ENCODE measurements at places on chromosomes 11 and 22.

DNA sequence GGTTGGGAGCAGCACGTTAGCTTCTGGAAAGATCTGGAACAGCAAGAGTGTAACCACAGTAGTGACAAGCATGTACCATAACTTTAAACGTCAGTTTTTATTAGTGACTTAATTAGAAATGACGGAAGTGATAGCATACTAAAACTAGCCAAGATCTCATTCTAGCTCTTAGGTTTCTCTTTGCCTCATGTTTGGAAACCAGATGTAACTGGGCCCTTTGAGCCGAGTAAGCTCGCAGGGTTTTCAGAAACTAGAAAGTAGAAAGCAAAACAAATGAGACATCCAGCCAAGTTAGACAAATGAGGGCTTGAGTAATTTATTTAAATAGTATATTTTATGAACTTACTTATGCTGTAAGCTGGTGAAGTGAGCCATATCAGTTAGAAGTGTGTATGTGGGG lies 40.2 kb upstream of the SLC5A12 start:
- no peak for DNase-seq

DNA sequence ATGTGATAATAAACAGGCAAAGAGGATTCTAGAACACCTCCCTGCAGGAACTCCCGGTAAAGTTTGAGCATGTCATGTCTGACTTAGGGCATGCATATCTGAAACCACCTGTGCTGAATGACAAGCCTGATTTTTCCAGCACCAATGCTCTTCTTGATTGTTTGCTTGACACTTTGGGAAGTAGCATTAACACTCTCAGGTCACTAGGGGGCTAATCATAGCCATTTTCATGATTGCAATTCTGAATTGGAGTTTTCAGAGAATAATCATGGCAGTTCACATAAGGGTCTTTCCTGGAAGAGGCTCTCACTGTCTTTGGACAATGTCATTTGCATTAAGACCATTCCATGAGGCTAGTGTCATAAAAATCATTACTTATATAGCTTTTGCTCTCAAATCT lies 234.4 kb upstream of the MTNR1B start:
- DNase-seq, result no peak

- no peak for DNase-seq
Measured at GRCh38 chr11:134033276-134033675, 35.6 kb upstream of the JAM3 start.

GRCh38 chr11:15923183-15923582 lies 433.2 kb downstream of the SOX6 start:
- DNase-seq, result no peak

DNA sequence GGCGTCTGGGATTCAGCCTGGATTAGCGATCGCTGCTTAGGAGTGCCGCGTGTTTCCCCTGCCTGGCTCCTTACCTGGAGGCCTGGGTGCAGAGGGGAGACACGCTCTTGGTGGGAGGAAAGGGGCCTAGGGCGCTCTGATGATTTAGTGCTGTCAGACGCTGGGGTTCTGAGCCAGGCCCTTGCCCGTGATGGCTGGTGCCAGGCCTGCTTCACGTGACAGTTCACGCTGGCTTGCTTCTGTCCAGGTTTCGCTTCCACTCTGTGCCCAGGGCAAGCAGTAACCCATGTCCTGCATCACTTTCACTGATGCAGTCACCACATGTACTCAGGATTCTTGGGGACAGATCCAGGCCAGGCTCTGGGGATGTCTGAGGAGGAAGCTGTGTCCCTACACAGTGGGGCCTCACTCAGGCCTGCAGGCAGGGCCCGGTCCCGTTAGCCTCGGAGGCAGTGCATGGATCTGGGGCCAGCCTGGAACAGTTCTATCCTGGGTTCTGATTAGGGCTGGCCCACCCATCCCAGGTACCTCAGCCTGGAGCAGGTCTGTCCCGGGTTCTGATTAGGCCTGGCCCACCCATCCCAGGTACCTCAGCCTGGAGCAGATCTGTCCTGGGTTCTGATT lies 1220.9 kb downstream of the BRD1 start:
- no peak for DNase-seq

DNA sequence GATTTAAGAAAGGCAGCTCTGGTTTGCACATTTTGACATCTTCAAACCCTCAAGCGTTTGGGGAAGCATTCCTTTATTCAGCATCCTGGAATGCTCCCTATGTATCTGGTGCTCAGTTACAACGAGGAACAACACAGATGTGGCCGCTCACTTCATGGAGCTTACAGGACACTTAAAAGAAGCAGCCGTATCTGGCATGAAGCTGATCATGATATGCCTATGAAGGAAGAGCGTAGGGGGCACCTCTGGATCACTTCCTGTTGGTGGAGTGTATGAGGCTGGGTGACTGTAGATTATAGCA lies 72.3 kb upstream of the TP53I11 start:
- no peak for DNase-seq

DNA sequence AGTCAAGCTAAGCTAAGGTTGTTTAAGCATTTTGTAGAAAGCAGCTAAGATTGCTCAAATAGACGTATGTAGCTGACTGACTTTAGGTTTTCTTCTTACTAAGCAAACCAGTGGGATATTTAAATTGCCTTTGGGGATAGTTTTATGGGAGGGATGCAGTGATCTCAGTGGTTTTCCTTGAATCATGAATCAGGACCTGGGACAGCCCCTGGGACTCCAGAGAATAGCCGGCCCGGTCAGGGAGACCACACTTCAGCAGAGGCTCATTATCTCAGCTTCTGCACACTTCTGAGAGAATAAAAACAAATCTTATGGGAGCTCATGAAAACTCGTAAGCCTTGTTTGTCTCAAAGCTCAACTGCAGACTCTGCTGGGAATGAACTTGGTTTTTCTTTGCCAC lies at the start of gene OR9I1:
Gene OR9I1 (minus strand): TSS at position 62 of the 400 bp plus-strand sequence. CDS start 6,086 bp downstream, outside the sequence.
- DNase-seq, result no peak

All from fibroblast of pulmonary artery (primary cell).